GM04504 (cell line): ENCODE measurements at places on chromosomes 16 and 17.

DNA sequence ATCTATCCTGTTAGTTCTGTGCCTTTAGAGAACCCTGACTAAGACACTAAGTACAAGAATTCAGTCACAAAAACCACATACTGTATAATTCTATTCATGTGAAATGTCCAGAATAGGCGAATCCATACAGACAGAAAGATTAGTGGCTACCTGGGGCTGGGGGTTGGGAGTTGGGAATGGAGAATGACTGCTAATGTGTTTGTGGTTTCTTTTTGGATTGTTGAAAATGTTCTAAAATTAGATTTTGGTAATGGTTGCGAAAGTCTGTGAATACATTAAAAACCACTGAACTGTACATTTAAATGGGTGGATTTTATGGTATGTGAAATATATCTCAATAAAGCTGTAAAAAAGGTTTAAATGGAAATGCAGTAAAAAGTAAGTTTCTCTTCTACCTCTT, 80.4 kb upstream of the AKTIP start:
- DNase-seq: no peak

DNA sequence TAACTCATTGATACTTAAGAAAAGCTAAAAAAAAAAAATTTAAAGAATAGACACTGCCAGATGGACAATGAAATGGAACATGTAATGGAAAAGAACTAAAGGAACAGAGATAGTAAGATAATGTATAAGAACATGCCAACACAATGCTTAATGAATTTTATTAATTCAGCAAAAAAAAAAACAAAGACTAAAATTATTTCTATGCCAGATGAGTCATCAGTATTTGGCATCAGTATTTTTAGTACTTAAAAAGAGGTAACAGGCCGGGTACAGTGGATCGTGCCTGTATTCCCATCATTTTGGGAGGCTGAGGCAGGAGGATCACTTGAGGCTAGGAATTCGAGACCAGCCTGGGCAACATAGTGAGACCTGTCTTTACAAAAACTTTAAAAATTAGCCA, 168.5 kb downstream of the CYB561 start:
- no peak for DNase-seq

DNA sequence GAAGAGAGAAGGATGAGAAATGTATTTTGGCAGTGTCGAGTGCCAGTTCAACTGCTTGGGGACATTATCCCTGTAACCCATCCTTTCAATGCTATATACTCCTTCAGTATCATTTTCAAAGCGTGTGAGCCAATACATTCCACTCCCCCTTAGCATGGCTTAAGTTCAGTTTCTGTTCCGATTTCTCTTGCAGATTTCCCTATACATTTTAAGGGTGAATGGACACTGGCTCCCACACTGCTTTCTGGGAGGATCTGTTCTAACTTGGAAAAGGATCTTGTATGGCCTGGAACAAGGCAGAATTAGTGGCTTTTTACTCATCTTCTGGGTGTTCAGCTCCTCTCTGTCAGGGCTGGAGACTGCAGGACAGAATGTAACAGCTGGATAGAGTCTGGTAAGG, 333.8 kb downstream of the HAPSTR1 start:
- no peak for DNase-seq

DNA sequence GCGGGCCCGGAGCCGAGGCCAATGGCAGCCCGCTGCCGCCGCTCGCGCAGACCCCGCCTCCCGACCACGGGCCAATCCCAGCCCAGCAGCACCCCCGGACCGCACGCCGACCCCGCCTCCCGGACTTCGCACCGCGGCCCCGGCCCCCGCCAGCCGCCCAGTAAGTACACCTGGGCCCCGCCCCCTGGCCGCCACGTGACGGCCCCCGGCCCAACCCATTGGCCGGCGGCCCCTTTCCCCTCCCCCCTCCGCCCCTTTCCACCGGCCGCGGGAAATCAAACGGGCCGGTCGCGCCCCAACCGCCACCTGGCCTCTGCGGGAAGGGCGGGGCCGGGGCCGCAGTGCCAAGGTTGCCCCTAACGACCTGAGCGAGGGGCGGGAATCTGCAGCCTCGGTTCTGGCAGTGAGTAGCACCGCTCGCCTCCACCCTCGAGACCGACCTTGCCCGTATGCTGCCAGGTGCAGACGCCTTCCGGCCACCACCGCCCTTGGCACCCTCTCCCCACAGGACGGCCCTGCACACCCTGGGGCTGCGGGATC, at the start of gene YBX2:
TSS of gene YBX2 (minus strand) at position 26 of the 540 bp plus-strand sequence. CDS start 139 bp downstream, outside the sequence.
- no peak for DNase-seq

- peak; percentile 47 for DNase-seq
Observed at GRCh38 chr16:10744370-10745030, 858 bp downstream of the NUBP1 start.

DNA sequence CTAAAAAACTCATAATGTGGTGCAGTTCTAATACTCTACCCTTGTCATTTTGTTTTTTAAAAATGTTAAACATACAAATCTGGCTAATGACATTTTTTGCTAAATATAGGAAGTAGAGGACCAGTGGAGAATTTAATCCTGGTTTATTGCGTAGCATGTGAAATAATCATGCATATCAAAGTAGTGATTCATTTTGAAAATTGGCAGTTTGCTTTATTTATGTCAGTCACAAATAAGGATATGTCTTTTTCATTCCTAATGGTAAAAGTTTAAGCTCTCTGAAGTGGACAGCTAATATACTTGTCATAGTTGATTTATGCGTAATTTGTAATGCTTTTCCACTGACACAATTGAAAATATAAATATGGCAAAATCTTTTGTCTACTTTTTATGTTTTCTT, 224.2 kb downstream of the BCAS3 start:
- peak; percentile 15 for DNase-seq

GRCh38 chr17:81680150-81680549, 3.4 kb downstream of the ARL16 start:
- no peak for DNase-seq

DNA sequence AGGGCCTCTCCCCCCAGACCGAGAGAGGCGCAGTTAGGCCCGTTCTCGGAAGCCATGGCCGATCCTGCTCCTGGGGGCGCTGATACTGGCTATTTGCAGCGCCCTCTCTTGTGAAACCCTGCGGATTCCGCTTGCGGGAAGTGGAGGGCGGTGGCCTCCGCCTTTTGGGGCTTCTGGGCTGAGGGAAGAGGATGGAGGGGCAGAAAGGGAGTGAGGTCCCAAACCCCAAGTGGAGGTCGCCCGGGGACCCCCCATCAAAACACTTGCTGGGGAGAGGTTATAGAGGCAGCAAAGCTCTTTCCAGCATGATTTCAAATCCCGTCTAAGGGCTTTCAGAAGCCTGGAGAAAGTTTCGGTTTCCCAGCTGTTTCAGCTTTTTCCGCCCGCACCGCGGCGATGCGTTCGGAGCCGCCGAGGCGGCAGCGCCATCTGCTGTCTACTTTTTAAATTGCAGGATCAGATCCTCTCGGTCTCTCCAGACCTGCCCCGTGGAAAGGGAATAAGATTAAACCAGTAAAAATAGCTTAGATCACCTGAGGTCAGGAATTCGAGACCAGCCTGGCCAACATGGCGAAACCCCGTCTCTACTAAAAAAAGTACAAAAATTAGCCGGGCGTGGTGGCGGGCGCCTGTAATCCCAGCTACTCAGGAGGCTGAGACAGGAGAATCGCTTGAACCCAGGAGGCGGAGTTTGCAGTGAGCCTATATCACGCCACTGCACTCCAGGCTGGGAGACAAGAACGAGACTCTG, 15.8 kb downstream of the SNX20 start:
- peak; percentile 40 for DNase-seq

DNA sequence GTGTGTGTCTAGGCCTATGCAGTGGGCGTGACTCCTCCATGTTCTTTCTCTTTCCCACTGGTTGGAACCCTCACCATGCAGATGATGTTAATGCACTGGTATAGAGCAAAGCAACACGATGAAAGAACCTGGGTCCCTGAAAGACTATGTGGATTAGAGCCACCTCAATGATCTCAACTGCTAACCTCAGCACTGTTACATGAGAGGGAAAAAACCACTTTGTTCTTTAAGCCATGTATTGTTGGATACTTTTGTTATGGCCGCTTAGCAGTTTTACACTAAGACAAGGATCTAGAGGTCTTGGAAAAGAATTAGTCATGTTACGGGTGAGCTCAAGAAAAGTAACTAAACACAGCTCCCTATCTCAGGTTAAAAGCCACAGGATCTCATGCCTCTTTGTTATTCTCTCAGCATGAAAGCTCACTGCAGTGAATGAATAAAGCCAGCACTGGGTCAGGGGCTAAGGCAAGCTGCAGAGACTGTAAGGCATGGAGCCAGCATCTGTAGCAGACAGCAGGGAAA, 56.6 kb upstream of the RBBP6 start:
- no peak for DNase-seq

GRCh38 chr17:31472137-31472536, 80.7 kb downstream of the RAB11FIP4 start:
- no peak for DNase-seq

- no peak for DNase-seq
Observed at GRCh38 chr17:19510903-19511302, 22.8 kb upstream of the SLC47A1 start.

DNA sequence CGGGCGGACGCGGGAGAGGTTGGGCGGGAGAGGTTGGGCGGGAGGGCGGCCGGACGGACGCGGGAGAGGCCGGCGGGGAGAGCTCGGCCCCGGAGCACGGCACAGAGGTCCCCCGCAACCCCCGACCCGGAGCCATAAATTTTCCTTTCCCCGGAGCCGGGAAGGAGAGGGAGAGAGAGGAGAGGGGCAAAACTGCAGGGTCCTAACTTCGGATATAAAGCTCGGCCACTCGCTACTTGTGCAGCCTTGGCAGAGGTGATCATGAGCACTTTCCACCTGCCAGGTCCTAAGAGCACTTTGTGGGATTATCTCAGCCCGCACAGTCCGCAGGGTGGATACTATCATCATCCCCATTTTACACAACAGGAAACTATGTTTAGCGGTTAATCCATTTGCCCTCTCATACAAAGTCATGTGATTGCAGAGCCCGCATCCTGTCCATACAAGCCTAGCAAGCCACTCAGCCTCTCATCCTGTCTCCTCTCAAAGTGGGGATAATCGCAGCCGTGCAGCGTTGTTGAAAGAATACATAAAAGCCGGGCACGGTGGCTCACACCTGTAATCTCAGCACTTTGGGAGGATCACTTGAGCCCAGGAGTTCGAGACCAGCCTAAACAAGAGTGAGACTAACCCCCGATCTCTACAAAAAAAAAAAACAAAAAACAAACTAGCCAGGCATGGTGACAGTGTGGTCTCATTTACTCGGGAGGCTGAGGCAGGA, 780 bp upstream of the DCAKD start:
- no peak for DNase-seq

DNA sequence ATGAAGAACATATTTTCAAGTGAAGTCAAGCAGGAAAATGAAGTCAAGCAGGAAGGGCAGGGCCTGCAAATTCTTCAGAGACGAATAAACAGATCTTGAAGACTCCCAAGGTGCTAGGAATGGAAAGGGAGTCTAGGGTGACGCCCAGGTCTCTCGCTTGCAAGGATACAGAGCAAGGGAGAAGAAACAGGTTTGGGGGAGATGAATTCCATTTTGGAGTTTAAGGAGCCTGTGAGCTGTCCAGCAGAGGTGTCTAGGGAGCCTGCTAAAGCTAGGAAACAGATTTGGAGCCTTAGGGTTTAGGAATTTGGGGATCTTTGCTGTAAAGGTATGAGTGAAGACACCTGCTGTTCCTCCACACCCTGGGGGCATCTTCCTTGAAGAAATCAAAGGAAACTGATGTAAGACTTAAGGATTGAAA, 2.0 kb upstream of the UNKL start:
- no peak for DNase-seq

DNA sequence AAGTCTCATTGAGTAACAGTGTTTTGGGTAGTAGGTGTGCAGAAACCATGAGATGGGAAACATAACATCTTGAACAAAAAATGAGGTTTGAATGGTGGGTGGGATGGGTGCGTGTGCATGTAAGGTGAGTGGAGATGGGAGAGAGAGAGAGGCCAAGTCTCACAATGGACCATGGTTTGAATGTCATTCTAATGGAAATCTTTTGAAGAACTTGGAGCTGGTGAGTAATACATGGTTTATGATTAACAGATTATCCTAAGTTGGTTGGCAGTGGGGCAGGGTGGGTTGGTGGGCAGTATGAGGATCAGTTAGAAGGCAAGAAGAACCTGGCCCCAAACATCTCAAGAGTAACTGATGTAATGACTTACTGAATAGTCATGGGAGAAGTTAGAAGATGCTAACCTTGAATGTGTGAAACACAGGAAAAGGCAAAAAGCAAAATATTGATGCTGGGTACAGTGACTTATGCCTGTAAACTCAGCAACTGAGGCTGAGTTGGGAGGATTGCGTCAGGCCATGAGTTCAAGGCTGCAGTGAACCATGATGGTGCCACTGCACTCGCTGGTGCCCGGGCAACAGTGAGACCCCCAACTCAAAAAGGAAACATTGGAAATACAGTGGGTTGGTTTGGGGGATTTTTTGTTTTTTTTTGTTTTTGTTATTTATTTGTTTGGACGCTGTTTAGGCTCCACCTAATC, 32.7 kb downstream of the ZNF207 start:
- no peak for DNase-seq

DNA sequence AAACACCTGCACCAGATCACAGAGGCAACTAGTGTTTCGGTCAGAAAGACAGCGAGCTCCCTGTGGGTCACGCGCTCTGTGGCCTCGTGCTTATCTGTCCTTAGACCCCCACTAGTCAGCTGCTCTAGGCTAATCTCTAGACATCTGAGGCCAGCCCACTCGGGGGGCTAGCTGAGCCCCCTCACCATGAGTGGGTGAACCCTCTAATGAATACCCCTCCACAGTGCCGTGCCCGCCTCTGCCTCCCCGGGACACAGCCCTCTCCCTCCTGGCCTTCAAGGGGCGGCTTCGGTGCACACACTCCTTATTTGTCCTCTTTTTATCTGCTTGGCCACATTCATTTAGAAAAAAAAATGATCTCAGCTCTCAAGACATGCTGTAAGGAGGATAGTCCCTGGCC, 320.1 kb downstream of the C16orf95 start:
- DNase-seq: no peak

- no peak for DNase-seq
Observed at GRCh38 chr16:85477801-85478363, 135.2 kb upstream of the GSE1 start.

- DNase-seq: no peak
Observed at GRCh38 chr17:81049973-81050551, 15.1 kb downstream of the BAIAP2 start.

GRCh38 chr16:1330931-1331711, 2.3 kb upstream of the BAIAP3 start:
- DNase-seq: no peak

GRCh38 chr17:72119077-72119872, 1.5 kb upstream of the SOX9 start:
- DNase-seq: no peak

DNA sequence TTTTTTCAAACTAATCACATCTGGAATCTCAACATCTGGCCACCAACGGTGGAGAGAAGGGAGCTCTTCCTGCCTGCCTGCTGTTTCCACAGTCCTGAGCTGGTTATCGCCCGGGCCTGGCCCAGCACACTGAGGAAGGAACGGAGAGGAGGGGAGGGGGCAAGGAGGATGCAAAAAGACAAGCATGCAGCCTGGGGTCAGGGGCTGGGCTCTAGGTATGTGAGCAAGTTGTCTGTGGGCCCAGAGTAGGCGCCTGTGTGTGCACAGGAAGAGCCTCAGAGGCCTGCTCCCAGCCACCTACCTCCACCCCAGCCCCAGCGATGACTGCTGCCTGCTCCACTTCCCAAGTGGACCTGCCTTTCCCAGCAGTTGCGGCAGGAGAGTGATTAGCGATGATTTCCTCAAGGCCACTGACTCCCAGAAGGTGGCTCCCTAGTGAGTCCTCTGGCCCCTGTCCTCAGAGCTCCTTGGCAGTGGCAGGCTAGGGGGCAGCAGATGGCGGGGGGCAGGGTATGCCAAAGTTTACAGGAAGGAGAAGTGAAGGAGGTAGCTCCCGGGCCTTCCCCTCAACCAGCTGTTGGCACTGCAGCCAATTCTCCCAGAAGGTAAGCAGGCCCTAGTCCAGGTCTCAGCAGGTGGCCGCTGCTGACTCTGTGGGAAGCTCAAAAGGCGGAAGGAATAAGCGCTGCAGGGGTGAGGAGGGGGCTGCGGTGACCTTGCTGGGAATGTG, 27.0 kb upstream of the RASD1 start:
- DNase-seq: no peak
